Activated naive CD4-positive, alpha-beta T cell (primary cell): ENCODE measurements at places on chromosomes 3 and 15.

GRCh38 chr15:28037969-28038590 lies 61.0 kb downstream of the OCA2 start:
- no peak for DNase-seq

DNA sequence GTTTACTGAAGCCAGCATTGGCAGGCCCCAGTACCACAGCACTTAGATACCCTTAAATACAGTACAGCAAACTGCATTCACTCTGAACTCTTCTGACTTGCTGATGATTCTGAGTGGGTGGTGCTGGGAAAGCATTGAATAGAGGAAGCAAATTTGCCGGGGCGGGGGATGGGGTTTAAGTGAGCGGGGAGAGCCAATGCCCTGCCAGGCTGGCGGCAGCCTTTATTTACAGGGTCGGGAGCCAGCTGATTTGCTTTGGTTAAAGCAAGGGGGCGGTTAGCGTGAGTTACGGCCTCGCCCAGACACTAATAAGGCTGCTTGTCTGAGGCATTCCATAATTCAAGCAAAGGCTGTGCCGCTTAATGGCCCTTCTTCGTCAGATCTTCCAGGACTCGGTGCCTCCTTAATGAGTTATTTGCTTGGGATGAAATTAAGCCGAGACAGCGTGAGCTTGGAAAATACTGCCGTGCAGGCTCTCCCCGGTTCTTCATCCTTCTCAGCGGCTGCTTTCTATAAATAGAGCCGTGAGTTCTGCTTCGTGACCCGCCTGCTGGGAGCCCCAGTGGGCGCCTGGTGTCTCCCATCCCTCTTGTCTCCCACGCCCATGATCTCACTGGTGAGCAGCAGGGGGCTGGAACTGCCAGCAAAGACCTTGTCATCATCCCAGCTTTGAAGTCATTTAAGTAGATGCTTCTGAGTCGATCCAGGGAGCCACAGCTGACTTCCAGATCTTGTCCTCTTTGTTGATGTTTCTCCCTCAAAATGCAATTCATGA lies 25.8 kb downstream of the SPSB4 start:
- no peak for DNase-seq

DNA sequence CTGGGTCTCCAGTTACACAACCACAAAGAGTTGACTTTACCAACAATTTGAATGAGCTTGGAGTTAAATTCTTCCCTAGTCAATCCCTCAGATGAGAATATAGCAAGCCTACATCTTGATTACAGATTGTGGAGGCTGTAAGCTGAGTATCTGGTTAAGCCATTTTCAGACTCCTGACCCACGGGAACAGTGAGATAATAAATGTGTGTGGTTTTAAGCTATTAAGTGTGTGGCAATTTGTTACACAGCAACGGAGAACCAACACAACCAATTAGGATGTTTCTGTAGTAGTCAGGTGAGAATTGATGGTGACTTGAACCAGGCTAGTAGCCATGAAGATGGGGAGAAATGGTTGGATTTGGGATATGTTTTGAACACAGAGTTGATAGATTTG lies 37.7 kb upstream of the SLC4A7 start:
- DNase-seq = no peak

- no peak for DNase-seq
Observed at GRCh38 chr15:52288986-52289385, 6.6 kb downstream of the MYO5C start.

GRCh38 chr3:150760431-150761200 lies 2.4 kb downstream of the SIAH2 start:
- DNase-seq = no peak
